Activated CD8-positive, alpha-beta memory T cell treated with anti-CD3 and anti-CD28 coated beads for 4 hours (primary cell): ENCODE measurements at places on chromosomes 4 and X.

DNA sequence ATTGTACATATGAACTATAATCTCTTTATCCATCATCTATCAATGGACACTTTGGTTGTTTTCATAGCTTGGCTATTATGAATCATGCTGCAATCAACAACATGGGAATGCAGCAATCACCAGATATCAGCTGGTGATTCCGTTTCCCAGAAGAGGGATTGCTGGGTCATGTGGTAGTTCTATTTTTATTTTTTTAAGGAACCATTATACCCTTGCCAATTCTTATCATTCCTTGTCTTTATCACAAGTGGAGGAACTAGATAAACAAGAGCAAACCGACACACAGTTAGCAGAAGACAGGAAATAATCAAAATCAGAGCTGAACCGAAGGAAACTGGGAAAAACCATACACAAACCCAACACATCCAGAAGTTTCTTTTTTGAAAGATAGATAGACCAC is 14.5 kb upstream of the LNX1 start:
- DNase-seq = no peak

DNA sequence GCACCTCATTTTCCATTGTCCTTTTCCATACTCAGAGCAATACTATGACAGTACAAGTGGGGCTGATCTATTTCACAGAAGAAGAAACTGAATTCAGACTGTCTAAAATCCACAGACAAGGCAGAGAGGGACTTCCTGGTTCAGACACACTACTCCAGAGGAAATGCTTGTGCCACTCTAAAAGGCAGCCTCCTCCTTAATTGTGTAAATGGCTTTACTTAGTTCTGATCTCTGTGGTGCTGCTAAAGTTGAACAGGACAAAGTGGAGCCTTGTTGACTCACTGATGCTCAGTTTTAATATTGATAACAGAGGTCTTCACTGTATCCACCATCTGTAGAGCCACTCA is 122.4 kb downstream of the KIT start:
- DNase-seq = no peak

- no peak for DNase-seq
Measured at GRCh38 chr4:2834001-2834921, 9.4 kb upstream of the ADD1 start.

DNA sequence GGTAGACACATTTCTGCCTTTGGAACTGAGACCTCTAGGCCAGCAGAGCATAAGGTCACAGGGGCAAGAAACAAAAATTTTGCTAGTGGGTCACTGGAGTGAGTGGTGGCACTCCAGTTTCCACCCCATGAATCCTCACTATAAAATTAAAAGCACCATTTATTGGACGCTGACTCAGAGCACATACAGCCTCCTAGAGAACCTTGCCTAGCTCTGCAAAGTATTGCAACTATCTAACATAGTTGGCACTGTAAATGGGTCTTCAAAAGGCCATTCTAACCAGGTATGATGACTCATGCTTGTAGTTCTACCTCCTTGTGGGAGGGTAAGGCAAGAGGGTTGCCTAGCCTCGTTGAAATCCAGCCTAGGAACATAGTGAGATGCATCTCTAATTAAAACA is 25.1 kb downstream of the RRAGB start:
- DNase-seq = no peak

- DNase-seq = no peak
Measured at GRCh38 chrX:55357236-55357635, 92.5 kb upstream of the PAGE3 start.

- DNase-seq = no peak
Measured at GRCh38 chr4:165867961-165868360, 5.1 kb upstream of the TLL1 start.

DNA sequence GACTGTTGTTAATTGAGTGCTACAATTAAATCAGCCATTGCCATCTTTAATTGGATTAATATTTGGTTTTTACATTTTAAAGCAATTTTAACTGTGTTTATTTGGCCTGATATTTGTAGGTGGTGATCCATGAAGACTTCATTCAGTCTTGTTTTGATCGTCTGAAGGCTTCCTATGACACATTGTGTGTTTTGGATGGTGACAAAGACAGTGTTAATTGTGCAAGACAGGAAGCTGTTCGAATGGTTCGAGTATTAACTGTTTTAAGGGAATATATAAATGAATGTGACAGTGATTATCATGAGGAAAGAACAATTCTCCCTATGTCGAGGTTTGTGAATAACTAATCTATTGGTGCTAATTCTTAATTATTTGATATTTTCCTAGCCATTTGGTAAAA is 82.6 kb downstream of the USP9X start:
- DNase-seq = no peak

DNA sequence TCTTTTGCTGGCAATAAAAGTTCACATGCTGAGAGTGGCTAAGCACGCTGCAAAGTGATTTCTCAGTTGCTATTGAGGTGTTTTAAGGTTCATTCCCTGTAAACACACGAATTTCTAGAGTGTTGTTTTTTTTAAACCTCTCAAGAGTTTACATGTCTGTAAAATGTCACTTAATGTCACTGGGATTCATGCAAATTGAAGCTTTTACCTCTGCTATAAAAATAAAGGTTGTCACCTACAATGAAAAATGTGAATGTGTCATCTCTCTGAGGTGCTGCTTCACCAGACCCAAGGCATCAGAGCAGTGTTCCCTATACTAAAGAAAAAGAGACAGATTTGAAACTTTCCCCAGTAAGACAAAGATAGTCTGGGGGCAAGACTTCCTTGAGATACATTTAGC is 127.0 kb downstream of the PPA2 start:
- DNase-seq = no peak

DNA sequence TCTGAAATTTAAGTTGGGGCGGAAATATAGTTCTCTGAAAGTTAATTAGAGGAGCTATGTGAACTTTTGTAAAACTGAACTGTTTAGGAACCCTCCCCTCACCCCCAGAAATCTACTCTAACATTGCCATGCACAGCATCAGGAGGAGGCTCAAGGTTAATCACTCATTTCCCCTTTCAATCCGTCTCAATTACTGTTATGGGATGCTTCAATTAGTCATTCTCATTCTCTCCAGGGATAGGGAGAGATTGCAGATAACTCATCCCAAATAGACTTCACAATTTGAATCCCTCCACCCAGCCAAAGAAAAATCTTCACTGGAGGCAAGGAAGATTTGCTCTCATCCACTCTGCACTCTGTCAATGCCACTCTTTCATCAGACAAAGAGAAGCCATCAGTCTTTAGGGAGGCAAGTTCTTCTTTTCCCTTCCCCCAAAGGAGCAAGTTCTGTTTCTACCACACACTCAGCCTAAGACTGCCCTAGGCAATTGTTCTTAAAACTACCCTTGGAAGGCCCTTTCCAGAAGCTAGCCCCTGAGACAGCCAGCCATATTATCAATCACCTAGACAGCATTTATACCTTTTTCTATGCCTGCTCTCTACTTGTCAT is 140.4 kb downstream of the SLC10A7 start:
- DNase-seq = no peak

DNA sequence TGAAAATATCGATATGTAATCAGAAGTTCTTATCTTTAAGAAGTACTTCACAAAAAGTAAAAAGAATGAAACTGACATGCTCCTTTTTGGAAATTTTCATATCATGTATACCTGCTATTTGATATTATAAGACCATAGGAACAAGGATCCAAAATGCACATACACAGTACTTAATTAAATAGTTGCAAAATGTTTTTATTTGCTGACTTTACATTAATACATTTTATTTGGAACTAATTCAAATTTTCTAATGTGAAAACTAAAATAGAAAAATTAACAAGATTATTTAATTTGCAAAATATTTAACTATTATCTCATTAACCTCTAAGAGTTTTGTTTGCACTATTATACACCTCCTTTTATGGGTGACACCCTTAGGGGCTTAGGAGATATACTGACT is 155.0 kb downstream of the TRAM1L1 start:
- DNase-seq = no peak

DNA sequence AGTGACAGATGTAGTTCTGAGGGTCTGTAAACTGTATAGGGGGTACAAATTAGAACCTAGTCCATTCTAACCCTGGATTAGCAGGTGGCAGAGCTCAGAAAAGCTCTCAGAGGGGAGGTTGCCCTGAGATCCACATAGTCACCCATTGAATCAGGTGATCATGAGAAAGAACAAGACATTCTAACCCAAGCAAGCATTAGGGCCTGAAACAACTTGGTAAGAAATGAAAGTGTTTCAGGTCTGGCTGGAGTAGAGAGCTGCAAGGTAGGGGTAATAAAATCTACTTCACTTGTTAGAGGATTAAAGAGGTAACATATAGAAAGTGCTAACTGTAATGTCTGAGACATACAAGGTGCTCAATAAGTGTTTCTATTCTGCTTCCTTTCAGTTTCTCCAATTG is 8.8 kb upstream of the BMP2K start:
- no peak for DNase-seq

DNA sequence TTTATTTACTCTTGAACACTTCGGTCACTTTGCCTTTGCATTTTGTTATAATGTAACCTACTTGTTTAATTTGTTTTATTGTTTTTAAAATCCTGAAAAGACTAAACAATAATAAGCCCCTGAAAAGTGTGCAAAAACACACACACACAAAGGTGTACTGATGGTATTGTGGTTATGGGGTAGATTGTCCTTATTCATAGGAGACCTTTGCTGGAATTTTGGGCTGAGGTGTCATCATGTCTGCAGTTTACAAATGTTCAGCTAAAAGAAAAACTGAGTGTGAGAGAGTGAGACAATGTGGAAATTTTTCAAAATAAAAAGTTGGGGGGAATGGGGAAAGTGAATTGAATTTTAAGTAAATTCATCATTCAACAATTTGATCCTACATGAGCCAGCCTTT is 174.9 kb downstream of the QDPR start:
- DNase-seq = no peak

DNA sequence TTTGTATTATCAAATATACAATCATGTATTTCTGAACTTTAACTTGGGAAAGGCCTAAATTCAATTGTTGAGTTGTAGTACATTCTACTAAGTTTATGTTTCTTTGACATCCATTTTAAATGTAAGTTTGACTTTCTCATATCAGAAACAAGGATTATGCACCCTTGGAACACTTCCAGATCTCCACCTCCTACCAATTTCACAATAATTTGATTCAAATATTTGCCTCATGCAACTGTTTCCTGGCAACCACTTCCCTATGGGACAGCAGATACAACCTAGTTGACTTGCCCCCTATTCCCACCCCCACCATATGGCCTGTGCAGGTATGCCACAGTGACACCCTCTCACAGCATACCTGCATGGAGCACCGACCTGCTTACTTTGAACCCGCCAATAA is 506.4 kb upstream of the PABPC4L start:
- DNase-seq = no peak

GRCh38 chr4:127783026-127783769 is 1.1 kb downstream of the HSPA4L start:
- DNase-seq = no peak

DNA sequence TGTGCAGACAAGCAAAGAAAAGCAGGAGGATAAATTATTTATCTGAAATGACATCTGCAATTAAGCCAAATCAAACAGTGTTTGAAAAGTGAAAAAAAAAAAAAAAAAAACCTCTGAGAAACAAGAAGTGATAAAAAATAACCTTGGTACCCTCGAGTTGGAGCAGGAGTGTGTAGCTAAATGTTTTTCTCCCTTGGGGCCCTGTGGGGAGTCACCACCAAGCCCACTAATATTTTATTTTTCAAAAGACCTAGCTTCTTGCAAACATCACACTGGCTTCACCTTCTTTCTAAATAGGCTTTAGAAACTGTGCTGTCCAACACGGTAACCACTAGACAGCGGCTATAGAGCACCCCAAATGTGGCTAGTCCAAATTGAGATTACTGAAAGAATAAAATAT is 47.7 kb downstream of the SNX25 start:
- DNase-seq = no peak
